ENCODE measurements at places on chromosomes 7 and 10.
A peak's percentile ranks its signal among the peaks of the same experiment; 100 is the strongest.

- DNase-seq, result peak; percentile 23
Observed at GRCh38 chr7:132815130-132815529, 238.9 kb upstream of the PLXNA4 start.

- DNase-seq, result no peak
Observed at GRCh38 chr10:24822590-24822989, 98.9 kb upstream of the ARHGAP21 start.

DNA sequence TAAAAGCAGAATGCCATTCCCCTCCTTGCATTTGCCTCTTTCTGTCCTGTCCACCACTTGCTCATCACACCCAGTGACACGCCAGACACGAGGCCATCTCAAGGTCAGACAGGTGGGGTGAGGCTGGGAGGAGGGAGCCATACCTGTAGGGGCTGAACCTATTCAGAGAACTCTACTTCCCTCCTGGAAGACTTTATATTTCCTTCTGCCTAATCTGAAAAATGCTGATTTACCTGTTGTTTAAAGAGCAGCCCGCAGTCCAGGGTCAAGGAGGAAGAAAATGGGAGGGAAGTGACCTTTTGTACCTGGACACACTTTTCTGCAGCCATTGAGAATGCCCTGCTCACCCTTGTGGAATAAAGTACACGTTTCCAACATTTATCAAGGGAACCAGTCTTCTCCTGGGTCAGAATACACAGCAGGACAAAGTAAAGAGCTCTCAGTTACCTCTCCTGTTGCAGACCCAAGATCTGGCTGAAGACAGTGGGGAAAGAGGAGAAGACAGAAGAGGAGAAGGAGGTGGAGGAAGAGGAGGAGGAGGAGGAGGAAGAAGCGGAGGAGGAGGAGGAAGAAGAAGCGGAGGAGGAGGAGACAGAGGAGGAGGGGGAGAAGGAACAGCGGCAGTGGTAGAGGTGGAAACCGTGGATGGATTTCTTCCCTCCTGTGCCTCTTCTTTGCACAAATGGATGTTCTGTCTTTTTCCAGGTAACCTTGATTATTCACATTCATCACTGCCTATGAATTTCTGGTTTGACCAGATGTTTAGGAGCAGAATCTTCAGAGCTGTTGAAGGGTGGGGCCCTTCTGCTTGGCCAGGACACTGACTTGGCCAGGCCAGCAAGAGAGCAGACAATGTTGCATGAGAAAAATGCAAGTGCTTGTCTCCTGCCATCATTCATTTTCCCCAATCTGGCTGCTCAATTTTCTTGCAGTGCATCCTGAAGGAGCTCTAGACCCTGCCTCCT, 1.2 kb upstream of the BLNK start:
- DNase-seq, result no peak

- DNase-seq, result no peak
Observed at GRCh38 chr7:1514995-1515401, 10.8 kb upstream of the INTS1 start.

DNA sequence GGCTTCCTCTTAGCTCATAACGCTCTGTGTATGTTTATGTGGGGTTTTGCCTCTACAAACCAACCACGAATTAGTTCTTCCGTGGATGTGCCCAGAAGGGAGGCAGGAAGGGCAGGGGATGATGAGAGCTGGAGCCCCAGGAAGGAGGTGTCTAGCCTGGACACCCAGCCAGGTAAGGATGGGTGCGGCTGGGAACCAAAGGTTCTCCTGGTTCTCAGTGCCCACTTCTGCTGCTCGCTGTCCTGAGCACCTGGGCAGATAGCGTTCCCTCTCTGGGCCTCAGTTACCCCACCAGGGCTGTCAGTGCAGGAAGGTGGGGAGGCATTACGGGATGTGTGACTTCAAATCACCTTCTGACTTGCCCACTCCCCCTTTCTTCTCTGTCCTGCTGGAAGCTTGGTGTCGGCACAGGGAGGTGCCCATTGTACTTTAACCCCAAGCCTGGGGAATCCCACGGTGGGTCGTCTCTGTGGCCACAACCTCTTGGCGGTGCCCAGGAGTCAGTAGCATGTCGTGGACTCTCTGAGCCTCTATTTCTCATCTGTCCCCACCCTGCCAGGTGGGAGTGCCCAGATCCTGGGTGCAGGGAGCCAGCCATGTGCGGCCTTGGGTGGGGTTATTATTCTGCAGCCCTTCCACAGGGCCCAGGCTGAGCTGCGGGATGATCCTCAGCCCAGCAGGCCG, 18.7 kb upstream of the PCBD1 start:
- DNase-seq, result no peak

DNA sequence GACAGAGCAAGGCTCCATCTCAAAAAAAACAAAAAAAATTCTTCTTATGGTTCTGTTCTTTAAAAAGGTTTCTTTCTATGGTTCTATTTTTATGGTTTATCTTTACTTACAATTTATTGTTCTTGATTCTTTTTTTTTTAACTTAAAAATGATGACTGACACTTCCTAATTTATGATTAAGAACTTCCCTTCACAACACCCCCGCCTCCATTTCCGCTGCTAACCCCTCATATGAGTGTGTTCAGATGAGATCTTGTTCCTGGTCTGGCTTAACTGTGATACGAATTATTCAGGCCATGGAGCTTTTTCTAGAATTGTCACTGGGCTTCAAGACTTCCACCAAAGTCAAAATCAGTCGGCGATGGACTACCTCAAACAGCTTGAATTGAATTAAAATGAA, 33.9 kb downstream of the PTER start:
- no peak for DNase-seq

DNA sequence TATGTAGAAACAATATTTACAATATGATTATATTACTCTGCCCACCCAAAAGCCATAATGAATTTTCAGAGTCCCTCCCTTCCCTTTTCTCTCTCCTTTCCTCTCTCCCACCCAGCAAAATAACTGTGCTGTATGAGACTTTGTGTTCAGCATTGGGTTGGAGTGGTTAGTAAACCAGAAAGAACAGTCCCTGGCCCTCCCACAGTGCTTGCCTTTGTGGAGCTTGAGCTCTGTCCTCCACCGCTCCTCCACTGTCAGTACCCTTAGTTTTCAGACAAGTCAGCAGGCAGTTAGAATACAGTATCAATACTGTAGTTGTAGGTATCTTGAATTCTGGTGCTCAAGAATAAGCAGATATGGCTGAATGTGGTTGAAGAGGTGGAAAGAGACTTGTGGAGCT, 92.7 kb downstream of the CDK14 start:
- no peak for DNase-seq

- no peak for DNase-seq
Observed at GRCh38 chr10:75546004-75546403, 114.6 kb downstream of the LRMDA start.

DNA sequence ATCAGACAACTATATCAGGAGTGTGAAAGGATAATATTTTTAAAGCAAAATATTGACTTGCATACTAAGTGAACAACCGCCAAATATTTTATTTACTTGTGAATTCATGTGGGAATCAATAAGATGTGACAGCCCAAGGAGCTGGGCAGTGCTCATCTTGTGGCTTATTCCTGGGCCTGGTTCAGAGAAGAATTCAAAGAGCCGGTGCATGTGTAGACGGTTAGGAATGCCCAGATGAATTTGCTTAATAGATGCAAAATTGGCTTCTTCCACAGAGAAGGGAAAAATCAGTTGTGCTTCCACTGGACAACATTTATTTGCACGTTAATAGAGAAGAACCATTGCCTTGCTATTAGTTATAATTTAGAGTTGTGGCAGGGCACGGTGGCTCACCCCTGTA, 4.4 kb downstream of the MYL7 start:
- DNase-seq, result no peak

- peak; percentile 39 for DNase-seq
Observed at GRCh38 chr10:101655570-101655969, 39.4 kb downstream of the FBXW4 start.

GRCh38 chr7:73893342-73894101, 32.6 kb downstream of the TMEM270 start:
- DNase-seq, result no peak

DNA sequence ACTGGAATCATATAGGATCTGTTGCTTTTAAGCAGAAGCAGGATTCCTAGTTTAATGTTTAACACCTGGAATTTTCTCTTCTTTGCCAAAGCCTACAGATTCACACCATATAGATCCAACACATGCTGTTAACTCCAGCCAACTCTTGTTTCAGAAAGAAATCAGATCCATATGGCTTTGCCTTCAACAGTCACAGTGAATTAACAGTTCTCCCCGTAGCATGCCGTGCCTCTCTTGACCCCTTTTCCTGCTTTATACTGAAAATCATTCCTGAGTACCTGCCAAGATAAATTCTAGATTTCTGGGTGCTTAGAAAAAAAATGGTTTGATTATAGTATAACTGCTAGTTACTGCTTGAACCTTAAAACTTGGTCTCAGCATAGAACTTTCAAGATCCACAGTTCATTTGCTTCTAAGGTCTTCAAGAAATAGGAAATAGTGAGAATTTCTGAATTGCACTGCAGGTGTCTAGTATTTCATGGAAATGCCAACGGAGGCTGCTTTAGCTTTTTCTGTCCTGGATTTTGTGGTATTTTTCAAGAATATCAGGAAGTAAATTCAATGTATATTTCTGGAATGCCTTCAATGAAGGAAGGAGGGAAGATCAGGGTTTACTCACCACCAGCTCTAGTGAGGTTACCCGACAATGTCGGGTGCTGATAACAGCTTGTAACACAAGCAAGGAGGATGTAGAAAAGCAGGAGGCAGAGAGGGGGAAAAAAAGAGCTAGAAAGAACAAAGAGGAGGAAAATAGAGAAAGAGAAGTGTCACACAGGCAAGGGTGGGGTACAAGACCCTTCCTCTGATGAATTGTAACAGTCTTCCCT, 6.6 kb downstream of the AASS start:
- peak; percentile 52 for DNase-seq

DNA sequence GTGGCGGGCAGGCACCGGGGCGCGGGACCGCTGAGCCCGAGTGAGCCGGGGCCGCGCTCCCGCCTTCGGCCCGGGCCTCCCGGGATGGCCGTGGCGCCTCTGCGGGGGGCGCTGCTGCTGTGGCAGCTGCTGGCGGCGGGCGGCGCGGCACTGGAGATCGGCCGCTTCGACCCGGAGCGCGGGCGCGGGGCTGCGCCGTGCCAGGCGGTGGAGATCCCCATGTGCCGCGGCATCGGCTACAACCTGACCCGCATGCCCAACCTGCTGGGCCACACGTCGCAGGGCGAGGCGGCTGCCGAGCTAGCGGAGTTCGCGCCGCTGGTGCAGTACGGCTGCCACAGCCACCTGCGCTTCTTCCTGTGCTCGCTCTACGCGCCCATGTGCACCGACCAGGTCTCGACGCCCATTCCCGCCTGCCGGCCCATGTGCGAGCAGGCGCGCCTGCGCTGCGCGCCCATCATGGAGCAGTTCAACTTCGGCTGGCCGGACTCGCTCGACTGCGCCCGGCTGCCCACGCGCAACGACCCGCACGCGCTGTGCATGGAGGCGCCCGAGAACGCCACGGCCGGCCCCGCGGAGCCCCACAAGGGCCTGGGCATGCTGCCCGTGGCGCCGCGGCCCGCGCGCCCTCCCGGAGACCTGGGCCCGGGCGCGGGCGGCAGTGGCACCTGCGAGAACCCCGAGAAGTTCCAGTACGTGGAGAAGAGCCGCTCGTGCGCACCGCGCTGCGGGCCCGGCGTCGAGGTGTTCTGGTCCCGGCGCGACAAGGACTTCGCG, 534 bp downstream of the FZD9 start:
- no peak for DNase-seq

GRCh38 chr7:7438851-7439250, 96.8 kb downstream of the COL28A1 start:
- peak; percentile 96 for DNase-seq

GRCh38 chr10:35633006-35633980, 8.8 kb downstream of the FZD8 start:
- no peak for DNase-seq

- DNase-seq, result peak; percentile 30
Observed at GRCh38 chr7:140022582-140023211, 40.1 kb downstream of the PARP12 start.

DNA sequence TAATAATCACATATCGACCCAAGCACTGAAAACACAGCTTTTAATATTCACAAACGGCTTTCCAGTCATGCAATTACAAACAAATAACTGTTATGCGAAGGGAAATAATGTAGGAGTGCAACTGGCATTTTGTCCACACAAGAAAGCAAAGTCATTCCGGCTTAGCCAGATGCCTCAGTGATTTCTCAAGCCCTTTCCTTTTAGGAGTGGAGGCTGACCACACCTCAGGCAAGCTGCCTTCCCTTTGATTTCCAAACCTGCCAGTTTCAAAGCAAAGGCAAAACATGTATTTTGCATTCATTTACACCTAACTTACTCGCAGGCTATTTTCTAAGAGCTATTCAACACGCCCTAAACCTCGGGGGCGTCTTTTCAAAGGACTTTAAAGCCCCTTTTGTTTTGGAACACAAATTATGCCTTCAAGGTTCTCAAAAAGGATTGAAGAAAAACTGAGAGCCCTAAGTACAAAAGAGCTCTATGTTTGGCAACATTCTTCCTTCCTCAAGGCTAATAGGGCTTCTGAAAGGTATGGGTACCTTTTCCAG, 109.6 kb downstream of the CPXM2 start:
- DNase-seq, result no peak

DNA sequence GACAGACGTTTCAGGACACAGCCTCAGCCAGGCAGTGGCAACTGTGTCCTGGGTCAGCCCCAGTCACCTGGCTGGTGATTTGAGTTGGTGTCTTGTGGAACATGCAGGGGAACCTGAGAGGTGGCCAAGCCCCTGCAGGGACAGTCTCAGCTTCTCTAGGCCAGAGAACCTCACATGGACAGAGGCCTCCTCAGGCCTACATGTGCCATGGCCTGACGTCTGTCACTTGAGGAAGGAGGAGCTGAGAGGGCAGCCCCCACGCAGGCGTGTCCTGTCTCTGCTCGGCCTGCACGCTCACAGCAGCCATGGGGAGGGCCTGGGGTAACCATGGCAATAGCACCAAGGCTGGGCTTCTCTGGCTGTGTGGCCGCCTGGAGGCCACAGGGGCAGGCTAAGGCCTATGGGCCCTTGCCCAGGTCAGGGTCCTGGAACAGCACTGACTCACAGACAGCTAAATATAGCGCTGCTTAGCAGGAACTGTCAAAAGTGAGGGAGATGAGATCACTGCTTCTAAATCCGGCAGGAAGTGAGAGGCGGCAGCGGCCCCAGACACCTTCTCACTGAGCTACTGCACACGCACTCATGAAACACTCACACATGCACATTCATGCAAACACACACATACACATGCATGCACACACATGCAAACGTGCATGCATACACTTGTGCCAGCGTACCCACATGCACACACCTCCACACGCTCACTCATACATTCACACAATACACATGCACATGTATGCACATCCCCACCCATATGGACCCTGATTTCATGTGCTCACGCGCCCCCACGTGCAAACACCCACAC, 57.0 kb downstream of the YKT6 start:
- DNase-seq, result peak; percentile 60

- DNase-seq, result no peak
Observed at GRCh38 chr7:45623740-45624391, 49.7 kb downstream of the ADCY1 start.

- no peak for DNase-seq
Observed at GRCh38 chr10:90197766-90198165, 496.4 kb downstream of the KIF20B start.
